NCI-H748 treated with DMSO at 0.1 percent for 48 hours (cell line): ENCODE measurements at places on chromosomes 11 and 22.

- no peak for DNase-seq
Measured at GRCh38 chr11:103808252-103808651, 228.2 kb upstream of the DDI1 start.

DNA sequence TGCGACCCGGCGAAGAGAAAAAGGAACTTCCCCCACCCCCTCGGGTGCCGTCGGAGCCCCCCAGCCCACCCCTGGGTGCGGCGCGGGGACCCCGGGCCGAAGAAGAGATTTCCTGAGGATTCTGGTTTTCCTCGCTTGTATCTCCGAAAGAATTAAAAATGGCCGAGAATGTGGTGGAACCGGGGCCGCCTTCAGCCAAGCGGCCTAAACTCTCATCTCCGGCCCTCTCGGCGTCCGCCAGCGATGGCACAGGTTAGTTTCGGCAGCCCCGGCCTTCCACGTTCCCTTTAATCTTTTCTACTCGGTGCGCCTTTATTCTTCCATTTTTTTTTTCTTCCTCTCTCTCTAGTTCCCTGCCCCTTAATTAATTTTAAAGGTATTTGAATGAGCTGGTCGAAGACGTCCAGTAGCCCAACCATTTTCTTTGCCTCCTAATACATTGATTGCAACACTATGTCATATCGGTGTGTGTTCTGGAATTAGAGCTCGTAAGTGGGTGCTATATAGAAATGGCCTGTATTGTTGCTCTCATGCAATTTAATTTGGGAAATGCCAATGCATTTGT lies 537 bp downstream of the EP300 start:
- peak; percentile 22 for DNase-seq

- no peak for DNase-seq
Measured at GRCh38 chr22:42910221-42910942, 53.3 kb upstream of the ARFGAP3 start.

- DNase-seq = no peak
Measured at GRCh38 chr11:67584205-67584880, 731 bp downstream of the GSTP1 start.

DNA sequence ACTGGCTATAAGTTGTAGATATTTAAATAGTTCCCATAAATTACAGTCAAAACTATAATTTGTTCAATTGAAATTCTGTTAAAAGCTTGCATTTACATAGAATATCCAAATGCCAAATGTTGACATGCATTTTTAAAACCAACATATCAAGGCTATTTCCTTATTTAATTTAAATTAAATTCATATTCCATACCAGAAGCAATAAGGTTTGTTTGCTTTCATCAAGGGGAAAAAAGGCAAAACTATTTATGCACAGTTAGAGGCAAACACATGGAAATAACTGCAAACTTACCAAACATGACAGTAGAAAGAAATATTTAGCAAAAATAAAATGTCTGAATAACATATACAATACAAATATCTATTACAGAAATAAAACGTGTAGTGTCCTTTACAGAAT lies 1581.2 kb upstream of the TENM4 start:
- DNase-seq = no peak

DNA sequence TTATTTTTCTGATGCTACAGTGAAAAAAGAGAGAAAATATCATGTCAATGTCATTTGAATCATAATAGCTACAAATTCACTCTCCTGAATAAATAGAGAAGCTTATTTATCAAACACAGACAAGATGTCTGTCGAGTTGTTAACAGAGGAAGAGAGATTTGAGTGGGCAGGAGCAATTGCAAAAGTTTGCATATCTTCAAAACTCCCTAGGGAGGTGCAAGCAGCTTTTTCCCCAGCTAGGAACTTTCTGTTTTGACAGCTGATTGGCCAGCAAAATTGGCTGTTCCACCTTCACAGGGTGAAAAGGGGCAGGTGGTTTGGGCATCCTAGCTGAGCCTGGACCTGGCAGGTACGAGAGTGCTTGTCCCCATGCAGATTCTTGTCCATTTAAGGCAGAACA lies 98.2 kb downstream of the NTM start:
- DNase-seq = no peak

GRCh38 chr22:36155702-36156101 lies 4.9 kb downstream of the APOL3 start:
- no peak for DNase-seq

GRCh38 chr11:116078101-116078591 lies 573.9 kb upstream of the CADM1 start:
- DNase-seq = peak; percentile 26

DNA sequence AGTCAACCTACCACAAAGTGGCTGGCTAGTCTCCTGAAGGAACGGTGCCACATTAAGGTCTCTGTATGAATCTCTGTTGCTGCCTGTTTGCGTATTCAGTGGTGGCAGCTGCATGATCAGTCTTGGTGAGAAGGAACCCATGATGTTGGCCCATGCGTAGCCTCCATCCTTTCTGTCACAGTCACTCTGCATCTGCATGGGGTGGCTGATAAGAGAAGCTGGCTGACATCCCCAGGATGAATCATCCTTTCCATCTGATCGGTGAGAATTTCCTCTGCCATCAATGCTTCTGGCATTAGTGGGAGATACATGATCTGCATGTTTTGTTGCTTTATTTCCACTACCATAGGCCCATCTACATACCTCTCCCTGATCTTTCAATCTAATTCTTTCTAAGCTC lies 199.0 kb upstream of the NECTIN1 start:
- DNase-seq = no peak

DNA sequence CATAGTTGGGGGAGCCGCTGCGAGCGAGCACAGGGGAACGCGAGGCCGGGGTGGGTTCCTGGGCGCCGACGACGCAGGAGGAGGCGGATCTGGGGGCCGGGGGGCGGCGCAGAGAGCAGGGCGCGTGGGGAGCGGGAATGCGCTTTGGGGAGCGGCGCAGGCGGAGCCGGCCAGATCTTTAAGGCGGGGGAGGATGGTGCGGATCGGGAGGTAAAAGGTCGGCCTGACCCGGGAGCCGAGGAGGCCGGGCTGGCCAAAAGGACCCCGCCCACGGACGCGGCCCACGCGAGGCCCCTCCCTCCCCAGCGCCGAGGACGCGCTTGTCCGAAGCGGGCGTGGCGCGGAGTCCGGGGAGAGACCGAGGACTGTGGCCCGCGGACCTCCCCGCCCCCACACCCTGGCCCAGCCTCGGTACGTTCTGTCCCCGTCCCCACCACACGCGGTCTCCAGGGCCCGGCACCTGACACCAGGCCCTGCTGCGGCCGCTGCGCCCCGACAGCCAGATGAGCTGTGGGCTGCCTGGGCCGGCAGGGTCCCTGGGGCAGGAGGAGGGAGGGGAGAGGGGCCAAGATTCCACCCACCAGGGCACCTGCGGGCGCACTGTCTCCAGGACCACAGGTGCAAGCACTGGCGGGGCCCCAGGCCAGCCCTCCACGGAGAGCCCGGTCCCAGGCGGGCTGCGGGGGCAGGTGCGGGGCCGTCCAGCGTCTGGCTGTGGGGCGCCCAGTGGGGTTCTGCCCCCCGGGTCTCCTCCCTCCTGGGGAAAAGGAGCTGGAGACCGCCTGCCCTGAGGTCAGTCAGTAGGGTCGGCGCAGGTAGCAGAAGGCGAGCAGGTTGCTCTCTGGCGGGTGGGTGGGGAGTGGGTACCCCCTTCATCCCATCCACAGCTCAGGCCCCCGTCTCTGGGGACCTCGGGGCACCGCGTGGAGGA lies 10.9 kb downstream of the PIM3 start:
- no peak for DNase-seq

GRCh38 chr11:61954851-61955421 lies 4.8 kb downstream of the BEST1 start:
- DNase-seq = no peak

DNA sequence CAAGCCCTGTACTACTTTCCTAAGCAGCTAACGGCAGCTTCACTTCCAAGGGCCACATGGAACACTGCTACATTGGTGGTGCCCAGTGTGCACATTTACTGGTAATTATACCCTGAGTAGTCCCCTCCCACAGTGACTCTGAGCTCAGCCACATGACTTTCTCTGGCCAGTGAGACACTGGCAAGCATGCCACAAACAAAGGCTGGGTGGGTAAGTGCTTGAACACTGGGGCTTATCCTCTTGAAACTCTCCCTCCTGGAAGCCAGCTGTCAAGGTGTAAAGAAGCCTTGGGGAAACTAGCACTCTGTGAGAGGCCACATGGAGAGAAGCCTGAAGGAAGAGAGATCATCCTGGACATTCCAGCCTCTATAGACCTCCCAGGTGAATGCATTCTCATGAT lies 54.4 kb upstream of the DRD2 start:
- DNase-seq = no peak

DNA sequence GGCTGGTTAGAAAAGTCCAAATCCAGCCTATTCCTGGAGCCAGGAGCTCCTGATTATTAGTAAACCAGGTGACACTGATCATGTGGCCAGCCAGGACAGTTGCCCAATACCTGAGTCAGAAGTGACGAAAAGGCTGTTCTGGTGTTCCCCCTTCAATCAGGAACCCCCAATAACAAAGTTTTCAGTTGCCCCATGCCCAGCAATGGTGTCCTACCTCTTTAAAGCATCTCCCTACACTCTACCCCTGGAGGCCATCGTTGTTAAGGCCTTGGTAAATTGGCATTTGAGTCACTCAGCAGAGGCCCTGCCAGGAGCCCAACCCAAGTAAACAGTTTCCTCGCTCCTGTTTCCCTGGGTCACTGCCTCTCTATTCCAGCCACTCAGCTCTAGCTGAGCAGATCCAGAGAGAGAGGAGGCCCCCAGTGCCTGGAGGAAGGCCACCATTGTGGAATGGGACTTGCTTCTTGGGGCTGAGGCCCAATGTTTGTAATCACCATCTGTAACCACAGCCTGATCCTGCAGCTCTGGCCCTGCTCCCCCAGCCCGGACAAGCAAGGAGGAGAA lies 25.0 kb downstream of the ARHGAP1 start:
- DNase-seq = no peak

DNA sequence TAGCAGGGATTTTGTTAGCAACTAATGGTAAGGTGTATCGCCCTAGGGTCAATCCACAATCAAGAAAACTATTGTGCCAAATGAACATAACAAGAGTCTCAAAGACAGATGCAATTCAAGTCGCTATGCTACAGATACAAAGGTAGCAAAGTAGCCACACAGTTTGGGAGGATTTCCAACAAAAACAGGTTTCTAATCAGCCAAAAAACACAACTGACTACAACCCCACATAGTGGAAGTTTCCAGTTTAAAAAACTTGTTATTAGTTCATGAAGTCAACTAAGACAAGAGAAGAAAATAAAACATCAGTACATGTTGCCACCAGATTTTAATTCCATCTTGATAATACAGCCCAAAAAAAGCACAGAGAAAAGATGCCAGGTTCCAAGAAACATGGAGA lies 38.0 kb downstream of the MYH9 start:
- DNase-seq = no peak

- no peak for DNase-seq
Measured at GRCh38 chr11:64287676-64288352, 2.2 kb downstream of the GPR137 start.

- no peak for DNase-seq
Measured at GRCh38 chr22:34072585-34072984, 152.3 kb upstream of the LARGE1 start.

DNA sequence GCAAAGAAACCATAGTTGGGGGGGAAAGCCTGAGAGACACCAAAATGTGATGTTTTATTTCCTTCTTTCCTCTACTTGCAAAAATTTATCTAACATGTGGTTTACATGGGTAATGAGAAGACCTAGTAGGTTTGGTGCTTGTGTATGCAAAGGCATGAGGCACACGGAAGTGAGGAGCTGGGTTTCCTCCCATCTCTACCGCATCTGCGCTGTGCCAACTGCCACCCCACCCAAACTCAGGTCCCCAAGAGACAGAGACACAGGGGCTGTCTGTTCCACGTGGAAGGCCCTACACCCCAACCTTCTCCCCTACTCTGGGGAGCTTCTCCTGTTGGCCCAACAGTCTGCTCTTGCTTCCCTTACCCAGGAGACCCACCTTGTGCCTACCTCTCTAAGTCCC lies 4.8 kb downstream of the RTL6 start:
- no peak for DNase-seq
